NCI-H2029 (cell line): ENCODE measurements at places on chromosomes 13 and 19.

- no peak for DNase-seq
Measured at GRCh38 chr13:50441130-50441529, 402.4 kb downstream of the DLEU7 start.

GRCh38 chr13:112657850-112658445 lies 31.9 kb upstream of the ATP11A start:
- DNase-seq = no peak

DNA sequence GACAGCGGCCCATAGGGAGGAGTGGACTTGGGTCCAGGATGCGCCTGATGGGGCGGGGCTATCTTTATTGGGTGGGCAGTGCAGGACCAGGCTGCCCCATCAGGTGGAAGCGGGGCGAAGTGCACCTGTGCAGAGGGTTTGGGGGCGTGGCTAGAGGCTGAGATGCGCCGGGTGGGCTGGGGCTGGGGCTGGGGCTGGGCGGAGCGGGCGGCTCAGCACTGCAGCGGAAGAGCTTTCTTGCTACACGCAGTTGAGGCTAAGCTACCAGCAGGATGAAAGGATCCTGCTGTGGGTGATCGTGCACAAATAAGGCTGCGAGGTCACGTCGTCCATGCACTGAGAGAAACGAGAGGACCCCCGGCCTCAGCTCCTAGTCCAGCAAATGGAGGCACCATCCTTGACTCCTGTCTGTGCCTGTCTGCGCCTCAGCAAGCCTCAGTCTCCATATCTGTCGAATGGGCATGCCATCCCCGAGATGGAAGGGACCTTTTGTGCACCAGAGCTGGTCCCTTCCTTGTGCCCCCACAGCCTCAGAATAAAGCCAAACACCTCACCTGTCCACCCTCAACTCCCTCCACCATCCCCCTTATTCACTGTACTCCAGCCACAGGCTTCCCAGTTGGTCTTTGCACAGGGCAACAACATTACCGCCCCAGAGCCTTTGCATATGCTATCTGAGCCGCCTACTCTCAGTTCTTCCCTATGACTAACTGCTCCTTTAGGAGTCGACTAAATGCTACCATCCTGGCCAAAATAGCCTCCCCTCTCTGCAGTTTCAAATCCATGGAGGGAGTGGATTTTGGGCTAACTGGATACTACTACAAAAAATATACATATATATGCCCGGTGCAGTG lies 21.0 kb upstream of the HOMER3 start:
- no peak for DNase-seq

GRCh38 chr19:47243364-47243775 lies 12.4 kb upstream of the BBC3 start:
- DNase-seq = no peak

DNA sequence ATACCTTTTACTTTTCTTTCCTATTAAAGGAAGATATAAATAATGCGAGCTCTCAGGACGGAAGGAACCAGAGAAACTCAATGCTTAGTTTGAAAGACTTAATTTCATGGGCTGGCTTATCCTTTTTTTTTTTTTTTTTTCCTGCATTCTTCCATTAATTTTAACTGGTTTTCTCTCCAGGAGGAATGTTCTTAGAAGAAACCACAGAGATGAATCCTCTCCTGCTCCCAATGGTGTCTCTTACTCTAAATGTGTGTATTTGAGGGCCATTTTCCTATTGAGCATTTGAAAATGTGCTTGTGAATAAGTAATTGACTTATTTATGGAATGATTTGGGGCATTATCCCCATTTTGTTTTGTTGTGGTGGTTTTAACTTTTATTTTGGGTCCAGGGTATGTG lies 494.9 kb downstream of the FOXO1 start:
- DNase-seq = no peak

DNA sequence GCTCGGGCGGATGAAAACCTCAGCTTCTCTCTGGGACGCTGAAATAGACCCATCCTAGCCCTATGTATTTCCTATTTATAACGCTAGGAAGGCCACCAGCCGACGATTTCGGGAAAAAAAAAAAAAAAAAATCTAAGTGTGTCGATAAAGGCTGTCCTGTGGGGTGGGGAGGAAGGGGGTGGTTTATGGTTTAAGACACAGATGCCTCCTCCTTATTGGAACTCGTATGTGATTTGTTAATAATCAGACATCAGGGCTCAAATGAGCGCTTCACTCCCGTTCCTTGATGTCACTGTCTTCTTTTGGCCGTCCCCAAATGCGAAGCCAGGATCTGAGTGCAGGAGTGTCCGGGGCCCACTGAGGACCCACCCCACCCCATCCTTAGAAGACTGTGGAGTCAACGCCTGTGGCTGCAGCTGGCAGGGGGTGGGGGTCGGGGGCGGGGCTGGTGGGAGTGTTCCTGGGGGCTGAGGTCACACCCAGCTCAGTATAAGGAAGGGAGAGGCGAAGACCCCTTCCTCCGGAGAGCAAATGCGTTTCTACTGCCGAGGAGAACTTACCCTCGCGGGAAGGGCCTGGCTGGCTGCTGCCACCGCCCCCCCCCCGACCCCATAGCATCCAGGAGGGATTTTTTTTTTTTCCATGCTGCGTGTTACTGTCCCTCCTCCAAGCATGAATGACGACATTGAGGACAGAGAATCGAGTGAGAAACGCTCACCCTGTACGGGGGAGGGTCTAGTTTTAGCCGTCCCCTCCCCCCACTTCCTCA lies 971 bp downstream of the ATCAY start:
- DNase-seq = no peak

- no peak for DNase-seq
Measured at GRCh38 chr13:76943646-76944045, 4.7 kb upstream of the ACOD1 start.

DNA sequence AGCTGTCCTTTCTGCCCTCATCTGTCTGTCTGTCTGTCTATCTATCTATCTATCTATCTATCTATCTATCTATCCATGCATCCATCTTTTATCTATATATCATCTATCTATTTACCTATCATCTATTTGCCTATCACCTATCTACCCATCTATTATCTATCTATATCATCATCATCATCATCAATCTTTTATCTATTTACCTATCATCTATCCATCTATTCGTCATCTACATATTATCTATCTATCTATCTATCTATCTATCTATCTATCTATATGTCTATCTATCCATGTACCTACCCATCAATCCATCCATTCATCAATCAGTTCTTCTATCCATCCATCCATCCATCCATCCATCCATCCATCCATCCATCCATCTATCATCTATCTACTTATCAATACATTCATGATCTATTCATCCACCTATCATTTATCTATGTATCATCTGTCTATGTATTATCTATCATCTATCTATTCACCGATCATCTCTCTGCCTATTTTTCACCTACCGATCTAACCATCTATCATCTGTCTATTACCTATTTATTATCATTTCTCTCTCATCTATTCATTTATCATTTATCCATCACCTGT lies 49.2 kb upstream of the ADGRE1 start:
- no peak for DNase-seq

GRCh38 chr13:53513226-53513625 lies 484.6 kb downstream of the OLFM4 start:
- DNase-seq = no peak

- DNase-seq = no peak
Measured at GRCh38 chr13:28560612-28561011, 65.7 kb upstream of the FLT1 start.

GRCh38 chr19:55600662-55601028 lies 557 bp downstream of the ZNF524 start:
- no peak for DNase-seq

DNA sequence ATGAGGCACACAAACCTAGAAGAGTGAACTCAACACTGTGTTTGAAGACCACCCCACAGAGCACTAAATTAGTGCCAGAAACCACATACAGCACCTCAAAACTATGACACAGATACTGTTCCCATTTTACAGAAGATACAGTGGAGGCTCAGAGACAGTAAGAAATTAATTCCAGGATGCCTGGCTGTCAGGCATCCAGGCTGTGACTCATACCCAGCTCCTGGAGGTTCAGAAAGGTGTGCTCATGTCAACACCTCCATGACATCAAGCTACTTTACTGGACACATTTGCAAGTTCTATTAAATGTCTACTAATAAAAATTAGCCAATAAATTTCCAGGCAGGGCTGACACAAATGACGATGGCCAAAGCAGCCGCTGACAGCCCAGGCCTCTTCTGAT lies 176.3 kb downstream of the ABCC4 start:
- DNase-seq = no peak

DNA sequence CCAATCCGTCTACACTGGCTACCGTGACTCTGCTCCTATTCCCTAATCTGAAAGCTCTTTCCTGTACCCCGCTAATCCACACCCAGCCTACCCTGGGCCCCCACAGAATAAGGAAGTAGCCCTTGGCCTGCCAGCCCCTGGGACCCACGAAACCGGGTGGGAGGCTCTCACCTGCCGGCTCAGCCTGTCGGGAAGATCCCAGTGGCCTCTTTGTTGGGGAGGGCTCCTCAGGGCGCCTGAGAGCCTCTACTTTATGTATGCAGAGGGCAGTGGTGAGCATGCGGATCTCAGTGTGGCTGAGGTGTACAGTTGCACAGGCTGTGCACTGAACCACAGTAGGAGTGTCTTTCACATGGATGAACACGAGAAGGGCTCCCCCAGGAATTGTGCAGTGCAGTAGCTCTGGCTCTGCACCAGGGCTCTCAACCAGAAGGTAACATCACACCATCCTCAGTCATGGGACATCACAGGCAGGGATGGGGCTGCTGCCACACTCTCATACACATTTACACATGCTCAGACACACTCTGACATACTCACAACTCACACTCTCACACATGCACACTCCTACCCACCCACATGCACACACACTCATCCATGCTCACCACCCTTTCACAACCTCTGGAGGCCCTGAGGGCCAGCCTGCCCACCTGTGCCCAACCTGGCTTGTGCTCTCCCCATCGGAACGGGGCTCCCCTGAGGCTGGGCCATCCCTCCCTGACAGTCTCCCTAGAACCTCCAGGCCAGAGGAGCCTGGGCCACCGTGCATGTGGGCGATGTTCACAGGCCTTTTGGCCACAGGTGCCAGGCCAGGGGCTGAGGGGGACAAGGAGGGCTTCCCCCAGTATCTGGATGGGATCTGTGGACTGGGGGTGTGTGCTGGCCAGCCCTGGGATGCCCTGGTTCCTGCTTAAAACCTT lies 135.0 kb downstream of the URI1 start:
- DNase-seq = no peak

DNA sequence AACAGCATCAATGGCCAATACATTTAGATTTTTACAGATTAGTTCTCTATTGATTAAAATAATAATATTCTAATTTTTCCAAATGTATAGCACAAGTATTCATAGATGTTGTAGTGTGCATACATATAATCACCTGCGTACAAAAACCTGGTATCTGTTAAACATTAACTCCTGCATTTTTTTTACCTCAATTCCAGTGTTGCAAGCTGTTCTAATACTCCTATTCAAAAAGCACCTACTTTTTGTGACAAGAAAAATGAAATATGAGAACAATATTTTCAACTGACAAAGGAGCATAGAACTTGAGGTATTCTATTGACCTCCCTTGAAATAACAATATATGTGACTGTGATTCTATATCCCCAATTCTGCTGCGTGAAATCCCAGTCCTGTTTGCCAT lies 422.9 kb upstream of the PCDH20 start:
- DNase-seq = no peak

- peak; percentile 47 for DNase-seq
Measured at GRCh38 chr19:49888510-49888824, 8.2 kb downstream of the IL4I1 start.

DNA sequence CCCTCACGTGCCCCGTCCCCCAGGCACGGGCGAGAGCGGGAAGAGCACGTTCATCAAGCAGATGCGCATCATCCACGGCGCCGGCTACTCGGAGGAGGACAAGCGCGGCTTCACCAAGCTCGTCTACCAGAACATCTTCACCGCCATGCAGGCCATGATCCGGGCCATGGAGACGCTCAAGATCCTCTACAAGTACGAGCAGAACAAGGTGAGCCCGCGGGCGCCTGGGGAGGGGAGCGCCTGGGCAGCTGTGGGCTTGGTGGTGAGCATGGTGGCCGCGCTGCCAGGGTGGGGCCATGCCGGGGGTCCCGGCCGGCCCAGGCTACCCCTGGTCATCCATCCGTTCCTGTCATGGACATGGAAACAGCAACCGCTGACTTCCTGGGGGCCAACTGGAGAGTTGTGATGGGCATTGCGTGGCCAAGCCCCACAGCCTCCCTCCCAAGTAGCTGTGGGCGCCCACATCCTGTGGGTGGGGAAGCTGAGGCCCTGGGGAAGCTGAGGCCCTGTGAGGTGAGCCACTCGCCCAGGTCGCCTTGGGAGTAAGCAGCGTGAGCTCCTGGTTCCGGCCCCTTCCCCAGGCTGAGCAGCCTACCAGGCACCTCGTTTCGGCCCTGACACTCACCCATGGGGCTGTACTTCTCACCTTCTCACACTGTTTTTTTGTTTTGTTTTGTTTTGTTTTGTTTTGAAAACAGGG lies 16.1 kb downstream of the GNA11 start:
- no peak for DNase-seq

DNA sequence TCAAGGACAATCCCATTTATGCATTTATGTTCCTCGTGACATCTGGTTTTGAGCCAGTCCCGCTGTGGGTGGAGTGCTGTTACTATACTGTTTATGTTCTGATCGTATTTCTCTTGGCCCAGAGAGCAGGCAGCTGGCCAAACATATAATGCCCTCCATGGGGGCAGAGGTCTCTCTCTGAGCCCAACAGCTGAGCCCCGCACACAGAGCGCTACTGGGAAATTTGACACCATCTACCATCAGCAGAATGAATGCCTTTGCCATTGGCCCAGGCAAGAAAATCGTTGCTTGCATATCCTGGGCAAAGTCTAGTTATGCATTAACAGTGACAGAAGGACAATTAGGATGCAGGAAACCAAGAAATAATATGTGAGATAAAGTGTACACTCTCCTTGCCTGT lies 126.8 kb upstream of the CACNA1A start:
- peak; percentile 96 for DNase-seq

- DNase-seq = no peak
Measured at GRCh38 chr13:106484084-106484483, 51.4 kb downstream of the EFNB2 start.

GRCh38 chr19:57249329-57249728 lies 8.9 kb downstream of the ZNF805 start:
- DNase-seq = no peak
